Activated naive CD4-positive, alpha-beta T cell treated with anti-CD3 and anti-CD28 coated beads for 36 hours (primary cell): ENCODE measurements at places on chromosomes 7 and 10.

DNA sequence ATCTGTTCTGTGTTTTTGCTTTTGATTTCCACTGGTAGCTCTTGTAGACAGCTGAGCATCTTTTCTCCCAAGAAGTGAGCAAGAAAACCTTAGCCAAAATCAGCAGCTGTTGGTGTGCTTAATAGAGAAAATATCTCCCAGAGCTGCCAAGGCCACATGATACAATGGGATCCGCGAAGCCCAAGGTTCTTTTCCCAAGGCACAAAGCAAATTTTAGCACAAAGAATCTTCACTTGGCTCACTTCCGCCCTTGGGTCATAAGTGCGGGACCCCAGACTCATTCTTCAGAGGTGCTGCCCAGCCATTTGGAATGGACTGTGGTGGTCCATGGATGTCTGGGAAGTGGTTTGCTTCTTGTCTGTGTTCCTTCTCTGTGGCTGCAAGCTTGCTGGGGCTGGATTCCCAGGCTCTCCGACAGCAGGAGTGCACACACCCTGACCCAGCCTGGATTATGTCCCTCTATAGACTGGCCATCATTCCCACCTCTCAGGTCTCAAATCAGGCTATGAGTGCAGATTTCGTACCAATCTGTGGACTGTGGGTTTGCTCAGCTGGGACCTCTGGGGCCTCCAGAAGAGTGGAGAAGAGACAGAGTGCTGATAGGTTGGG lies 93.0 kb upstream of the TMEM72 start:
- H3K36me3 ChIP-seq: no peaks in the 10 kb centered on the region
- no peak overlapping the region for H3K27ac ChIP-seq
- H3K27me3 ChIP-seq: peaks cover 9% of the 10 kb centered on the region
- no peaks in the 10 kb centered on the region for H3K4me1 ChIP-seq
- H3K4me3 ChIP-seq: no peak overlapping the region
- DNase-seq: no peak

- no peaks in the 10 kb centered on the region for H3K36me3 ChIP-seq
- H3K27ac ChIP-seq: no peak overlapping the region
- H3K27me3 ChIP-seq: peaks cover 45% of the 10 kb centered on the region
- H3K4me1 ChIP-seq: peaks cover 10% of the 10 kb centered on the region
- no peak overlapping the region for H3K4me3 ChIP-seq
- no peak for DNase-seq
Observed at GRCh38 chr10:34809796-34810195, 5.3 kb downstream of the PARD3 start.

DNA sequence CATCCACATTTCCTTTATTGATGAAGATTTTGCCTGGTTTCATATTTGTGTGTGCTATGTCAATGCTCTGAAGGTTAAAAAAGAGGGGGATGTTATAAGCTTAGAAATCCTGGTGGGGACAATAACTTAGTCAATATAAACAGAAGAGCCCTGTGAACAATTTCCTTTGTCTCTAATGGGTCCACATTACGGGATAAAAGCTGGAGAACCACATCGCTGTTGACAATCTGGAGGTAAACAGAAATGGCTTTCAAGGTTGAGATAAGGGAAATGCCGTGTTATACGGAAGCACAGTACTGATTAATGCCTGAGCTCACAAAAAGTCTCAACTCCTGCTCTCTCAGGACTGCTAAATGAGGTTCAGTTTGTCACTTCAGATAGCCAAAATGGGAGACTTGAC lies 16.8 kb downstream of the ASAH2 start:
- no peak overlapping the region for H3K27ac ChIP-seq
- H3K4me3 ChIP-seq: no peak overlapping the region
- H3K4me1 ChIP-seq: no peaks in the 10 kb centered on the region
- peaks cover 34% of the 10 kb centered on the region for H3K27me3 ChIP-seq
- no peaks in the 10 kb centered on the region for H3K36me3 ChIP-seq

DNA sequence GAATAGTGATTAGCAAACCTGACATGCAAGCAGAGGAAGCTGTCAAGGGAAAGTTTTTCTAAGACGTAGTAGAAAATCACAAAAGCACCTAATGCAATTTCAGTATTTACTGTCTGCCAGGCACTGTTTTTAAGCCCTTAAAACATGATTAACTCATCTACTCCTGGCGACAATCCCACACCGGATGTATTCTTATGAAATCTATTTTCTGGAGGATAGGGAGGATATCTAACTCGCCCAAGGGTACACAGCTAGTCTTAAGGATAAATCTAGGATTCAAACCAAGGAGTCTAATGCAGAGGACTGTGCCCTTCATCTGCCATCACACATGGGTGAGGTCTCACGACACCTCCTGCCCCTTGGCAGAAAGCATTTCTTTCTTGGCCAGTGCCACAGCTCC lies 47.8 kb upstream of the FIGNL1 start:
- H3K27ac ChIP-seq: no peak overlapping the region
- DNase-seq: no peak
- H3K4me3 ChIP-seq: no peak overlapping the region
- H3K4me1 ChIP-seq: no peaks in the 10 kb centered on the region
- no peaks in the 10 kb centered on the region for H3K36me3 ChIP-seq
- peaks cover 8% of the 10 kb centered on the region for H3K27me3 ChIP-seq

DNA sequence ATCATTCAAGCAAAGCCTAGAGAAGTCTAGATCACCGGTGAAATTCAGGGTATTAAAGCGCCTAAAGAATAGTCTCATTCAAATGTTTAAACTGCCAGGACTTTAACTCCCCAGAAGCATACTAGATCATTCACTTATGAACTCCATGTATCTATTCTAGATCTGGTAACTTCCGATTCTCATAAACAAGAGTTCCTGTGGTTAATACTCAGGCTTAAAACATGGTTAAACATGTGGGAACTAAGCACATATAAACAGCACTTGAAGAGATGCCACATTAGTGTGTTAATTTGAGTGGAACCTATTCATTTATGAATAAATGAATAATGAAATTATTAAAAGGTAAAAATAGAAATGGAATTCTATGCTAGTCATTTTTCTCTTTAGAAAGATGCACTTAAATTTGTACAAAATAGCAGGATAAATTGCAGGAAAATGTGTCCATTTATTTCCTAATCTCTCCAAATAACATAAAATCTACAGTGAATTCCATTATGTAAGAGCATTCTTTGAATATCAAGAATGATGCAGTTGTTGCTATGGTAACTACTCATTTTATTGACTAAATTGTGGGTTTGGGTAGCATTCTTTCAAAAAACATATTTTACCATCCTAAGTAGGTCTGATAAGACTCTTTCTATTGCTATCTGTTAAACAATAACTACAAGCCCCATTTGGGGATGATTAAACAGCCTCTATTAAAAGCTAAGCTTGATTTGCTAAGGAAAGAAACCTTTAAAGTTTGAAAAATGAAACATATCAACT lies 147.6 kb upstream of the TMEM168 start:
- peaks cover 4% of the 10 kb centered on the region for H3K36me3 ChIP-seq
- DNase-seq: no peak
- H3K27ac ChIP-seq: no peak overlapping the region
- no peaks in the 10 kb centered on the region for H3K27me3 ChIP-seq
- H3K4me3 ChIP-seq: peak overlapping the region; percentile 94

DNA sequence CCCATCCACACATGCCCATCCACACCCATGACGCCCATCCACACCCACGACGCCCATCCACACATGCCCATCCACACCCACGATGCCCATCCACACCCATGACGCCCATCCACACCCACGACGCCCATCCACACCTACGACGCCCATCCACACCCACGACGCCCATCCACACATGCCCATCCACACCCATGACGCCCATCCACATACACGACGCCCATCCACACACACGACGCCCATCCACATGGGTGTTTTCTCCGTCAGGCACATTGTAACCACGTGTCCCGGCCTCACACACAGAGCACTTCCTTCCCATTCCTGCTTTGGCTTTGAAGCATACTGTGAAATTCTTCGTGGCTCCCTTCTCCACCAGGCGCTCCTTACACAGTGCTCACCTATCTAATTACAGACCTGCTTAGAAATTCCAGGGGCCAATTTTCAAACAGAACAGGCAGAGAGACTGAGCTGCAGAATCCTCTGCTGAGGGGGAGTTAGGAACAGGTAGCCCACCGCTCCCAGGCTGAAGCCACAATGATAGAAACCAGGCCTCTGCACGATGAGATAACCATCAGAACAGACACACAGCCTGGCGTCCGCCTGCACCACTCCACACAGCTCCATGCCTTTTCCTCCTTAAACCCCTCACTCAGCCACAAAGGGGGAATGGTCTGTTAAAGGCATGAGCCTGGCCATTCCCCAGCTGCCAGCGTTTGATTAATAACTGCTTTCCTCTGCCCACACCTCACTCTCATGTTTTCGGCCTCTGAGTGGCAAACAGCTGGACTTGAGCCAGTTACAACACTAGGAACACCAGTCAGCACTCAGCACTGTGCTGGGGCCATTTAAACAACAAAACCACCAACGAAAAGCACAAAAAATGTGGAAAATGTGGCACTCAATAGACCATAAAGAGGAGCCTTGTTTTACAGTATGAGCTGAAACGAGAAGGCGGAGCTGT lies 501.6 kb downstream of the PTPRN2 start:
- H3K4me3 ChIP-seq: no peak overlapping the region
- no peaks in the 10 kb centered on the region for H3K27me3 ChIP-seq
- no peaks in the 10 kb centered on the region for H3K4me1 ChIP-seq
- no peak overlapping the region for H3K27ac ChIP-seq
- H3K36me3 ChIP-seq: no peaks in the 10 kb centered on the region

DNA sequence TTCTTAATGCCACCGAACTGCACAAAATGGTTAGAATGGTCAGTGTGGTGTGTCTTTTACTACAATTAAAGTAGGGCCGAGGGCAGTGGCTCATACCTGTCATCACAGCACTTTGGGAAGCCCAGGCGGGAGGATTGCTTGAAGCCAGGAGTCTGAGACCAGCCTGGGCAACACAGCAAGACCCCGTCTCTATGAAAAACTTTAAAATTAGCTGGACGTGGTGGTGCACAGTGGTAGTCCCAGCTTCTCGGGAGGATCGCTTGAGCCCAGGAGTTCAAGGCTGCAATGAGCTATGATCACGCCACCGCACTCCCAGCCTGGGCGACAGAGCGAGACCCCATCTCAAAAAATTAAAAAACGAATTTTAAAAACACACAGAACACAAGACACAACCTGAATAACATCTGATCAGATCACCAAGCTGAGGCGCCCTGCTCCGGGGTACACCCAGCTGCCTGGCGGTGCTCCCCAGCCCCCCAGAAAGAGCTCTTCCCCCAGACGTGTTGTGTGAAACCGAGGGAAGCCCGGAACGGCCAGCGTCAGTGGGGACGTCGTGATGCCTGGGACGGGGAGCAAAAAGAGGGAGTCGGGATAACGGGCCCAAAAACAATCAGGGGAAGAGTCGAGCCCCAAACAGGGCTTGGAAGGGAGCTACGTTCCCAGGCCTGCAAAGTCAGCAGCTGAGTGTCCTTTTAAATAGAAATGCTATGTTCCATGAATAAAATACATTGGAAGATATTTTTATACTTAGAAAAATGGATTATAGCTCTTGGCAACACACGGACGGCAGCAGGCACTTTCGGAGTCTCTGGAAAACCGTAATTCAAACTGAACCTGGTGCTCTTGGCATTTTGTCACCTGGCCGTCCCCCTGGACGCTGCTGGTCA lies 80.7 kb upstream of the PDGFA start:
- H3K4me3 ChIP-seq: peak overlapping the region; percentile 71
- no peaks in the 10 kb centered on the region for H3K27me3 ChIP-seq
- peak overlapping the region; percentile 100 for H3K27ac ChIP-seq
- peaks cover 64% of the 10 kb centered on the region for H3K4me1 ChIP-seq
- peaks cover 31% of the 10 kb centered on the region for H3K36me3 ChIP-seq
- no peak for DNase-seq

GRCh38 chr10:3533296-3533695 lies 251.7 kb downstream of the KLF6 start:
- no peaks in the 10 kb centered on the region for H3K4me1 ChIP-seq
- no peak for DNase-seq
- no peaks in the 10 kb centered on the region for H3K27me3 ChIP-seq
- no peak overlapping the region for H3K4me3 ChIP-seq
- H3K36me3 ChIP-seq: no peaks in the 10 kb centered on the region

- peaks cover 12% of the 10 kb centered on the region for H3K27me3 ChIP-seq
- H3K27ac ChIP-seq: no peak overlapping the region
- no peaks in the 10 kb centered on the region for H3K36me3 ChIP-seq
- no peaks in the 10 kb centered on the region for H3K4me1 ChIP-seq
Observed at GRCh38 chr10:123517901-123518300, 148.3 kb upstream of the GPR26 start.

GRCh38 chr10:60147576-60148265 lies 241.4 kb upstream of the CCDC6 start:
- peaks cover 8% of the 10 kb centered on the region for H3K36me3 ChIP-seq
- H3K27ac ChIP-seq: no peak overlapping the region
- no peaks in the 10 kb centered on the region for H3K27me3 ChIP-seq
- H3K4me1 ChIP-seq: no peaks in the 10 kb centered on the region
- no peak for DNase-seq

GRCh38 chr7:101357433-101357832 lies 5.2 kb upstream of the COL26A1 start:
- no peak for DNase-seq
- peaks cover 7% of the 10 kb centered on the region for H3K4me1 ChIP-seq
- no peaks in the 10 kb centered on the region for H3K36me3 ChIP-seq
- peaks cover 12% of the 10 kb centered on the region for H3K27me3 ChIP-seq
- H3K4me3 ChIP-seq: no peak overlapping the region
- no peak overlapping the region for H3K27ac ChIP-seq

DNA sequence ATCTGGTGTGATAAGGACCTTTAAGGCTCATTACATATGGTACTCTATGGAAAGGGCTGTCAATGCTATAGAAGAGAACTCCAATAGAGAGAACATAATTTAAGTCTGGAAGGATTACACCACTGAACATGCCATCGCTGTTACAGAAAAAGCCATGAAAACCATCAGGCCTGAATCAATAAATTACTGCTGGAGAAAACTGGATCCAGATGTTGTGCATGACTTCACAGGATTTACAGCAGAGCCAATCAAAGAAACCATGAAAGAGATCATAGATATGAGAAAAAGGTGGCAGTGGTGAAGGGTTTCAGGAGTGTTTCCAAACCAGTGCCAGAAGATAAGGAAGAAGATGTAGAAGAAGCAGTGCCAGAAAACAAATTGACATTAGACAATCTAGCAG lies 18.9 kb upstream of the GPR22 start:
- H3K4me1 ChIP-seq: peaks cover 11% of the 10 kb centered on the region
- H3K4me3 ChIP-seq: no peak overlapping the region
- H3K27ac ChIP-seq: no peak overlapping the region
- DNase-seq: no peak
- no peaks in the 10 kb centered on the region for H3K27me3 ChIP-seq
- peaks cover 9% of the 10 kb centered on the region for H3K36me3 ChIP-seq

DNA sequence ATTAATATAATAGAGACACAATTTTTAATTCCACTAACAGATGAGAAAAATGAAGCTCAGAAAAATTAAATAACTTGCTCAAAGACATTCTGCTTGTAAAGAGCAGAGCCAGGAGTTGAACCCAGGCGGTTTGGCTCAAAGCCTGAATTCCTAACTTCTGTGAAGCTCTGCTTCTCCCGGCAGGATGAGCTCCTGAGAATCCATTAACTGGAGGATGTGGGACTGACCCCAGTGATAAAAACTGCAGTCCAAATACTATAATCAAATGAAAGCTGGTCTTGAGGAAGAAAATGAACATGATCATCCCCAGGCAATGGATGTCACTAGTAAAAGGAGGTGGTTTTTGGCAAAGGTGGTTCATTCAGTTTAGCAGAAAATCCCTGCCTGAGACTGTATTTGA lies 898.2 kb downstream of the CCSER2 start:
- no peak for DNase-seq
- H3K4me1 ChIP-seq: no peaks in the 10 kb centered on the region
- H3K27ac ChIP-seq: no peak overlapping the region
- no peak overlapping the region for H3K4me3 ChIP-seq
- no peaks in the 10 kb centered on the region for H3K36me3 ChIP-seq
- H3K27me3 ChIP-seq: peaks cover 2% of the 10 kb centered on the region

- H3K36me3 ChIP-seq: no peaks in the 10 kb centered on the region
- peaks cover 4% of the 10 kb centered on the region for H3K4me1 ChIP-seq
- no peak overlapping the region for H3K27ac ChIP-seq
- no peak for DNase-seq
- no peaks in the 10 kb centered on the region for H3K27me3 ChIP-seq
- no peak overlapping the region for H3K4me3 ChIP-seq
Observed at GRCh38 chr7:101470668-101471487, 108.2 kb downstream of the COL26A1 start.
